ENCODE measurements at places on chromosomes 7 and 10.

DNA sequence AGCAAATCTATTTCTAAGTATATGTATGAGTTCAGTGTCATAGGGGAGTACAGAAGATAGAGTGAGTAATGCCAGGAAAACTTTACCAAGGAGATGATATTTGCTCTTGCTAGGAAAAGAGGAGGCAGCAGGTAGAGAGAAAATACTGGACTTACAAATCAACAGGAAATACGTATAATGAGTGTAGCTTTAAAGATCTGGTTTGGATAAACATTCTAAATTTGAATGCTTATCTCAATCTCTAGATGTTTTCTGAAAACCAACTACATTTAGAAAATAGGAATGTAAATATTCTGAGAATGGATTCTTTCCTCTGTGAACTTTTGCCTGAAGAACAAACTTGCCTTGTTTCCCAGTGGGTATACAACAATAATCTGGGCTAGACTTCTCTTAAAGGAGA is 46.9 kb upstream of the GNAI1 start:
- DNase-seq, result peak; percentile 24

- no peak for DNase-seq
These were observed 115.6 kb downstream of the LHFPL3 start for GRCh38 chr7:104444017-104444416.

DNA sequence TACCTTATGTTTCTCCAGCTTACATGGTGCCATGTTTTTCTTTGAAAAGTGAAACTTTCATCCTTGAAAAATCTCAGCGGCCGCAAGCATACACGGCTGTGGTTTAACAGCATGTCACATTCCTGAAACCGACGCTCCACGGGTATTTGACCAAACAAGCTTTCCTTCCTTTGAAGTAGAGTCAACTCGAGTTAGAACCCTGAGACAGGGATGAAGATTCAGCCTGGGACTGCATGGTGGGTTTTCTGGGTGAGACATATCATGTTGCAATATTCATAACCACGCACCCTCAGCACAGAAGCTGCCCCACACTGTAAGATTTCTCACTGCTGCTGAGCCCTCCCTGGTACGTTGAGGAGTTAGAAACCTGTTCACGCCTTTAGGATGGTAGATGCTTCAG is 8.1 kb downstream of the CYP26A1 start:
- no peak for DNase-seq

GRCh38 chr7:1425292-1426136 is 33.8 kb downstream of the MICALL2 start:
- no peak for DNase-seq

- DNase-seq, result peak; percentile 100
These were observed at the start of gene CACUL1 for GRCh38 chr10:118754556-118755423. TSS of gene CACUL1 (minus strand) at chr10:118754970. CDS start at chr10:118754762, 208 bp downstream.

DNA sequence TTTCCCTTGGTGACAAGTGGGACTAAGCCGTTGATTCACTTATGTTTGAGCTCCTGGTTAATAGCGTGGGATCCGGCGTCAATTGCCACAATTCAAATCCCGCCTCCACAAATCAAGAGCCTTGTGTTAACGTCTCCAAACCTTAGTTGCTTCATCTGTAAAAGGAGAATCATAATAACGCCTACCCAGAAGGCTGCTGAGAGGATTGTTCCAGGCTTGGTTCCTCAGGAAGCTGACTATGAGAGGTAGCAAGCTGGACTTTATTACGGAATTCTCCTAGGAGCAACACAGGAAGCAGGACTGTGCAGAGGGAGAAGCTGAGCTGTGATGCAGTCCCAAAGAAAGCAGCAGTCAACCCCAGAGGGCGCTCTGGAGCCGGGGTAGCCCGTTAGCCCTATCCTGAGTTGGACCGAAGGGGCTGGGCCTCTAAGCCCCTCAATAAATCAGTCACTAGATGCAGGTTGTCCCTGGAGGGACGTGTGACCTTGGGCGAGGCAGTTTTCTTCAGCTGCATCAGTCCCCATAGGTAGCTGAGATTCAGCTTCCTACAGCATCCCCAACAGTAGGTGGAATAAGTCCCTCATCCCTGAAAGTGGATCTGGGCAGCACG is 6.9 kb upstream of the BAG3 start:
- DNase-seq, result no peak

DNA sequence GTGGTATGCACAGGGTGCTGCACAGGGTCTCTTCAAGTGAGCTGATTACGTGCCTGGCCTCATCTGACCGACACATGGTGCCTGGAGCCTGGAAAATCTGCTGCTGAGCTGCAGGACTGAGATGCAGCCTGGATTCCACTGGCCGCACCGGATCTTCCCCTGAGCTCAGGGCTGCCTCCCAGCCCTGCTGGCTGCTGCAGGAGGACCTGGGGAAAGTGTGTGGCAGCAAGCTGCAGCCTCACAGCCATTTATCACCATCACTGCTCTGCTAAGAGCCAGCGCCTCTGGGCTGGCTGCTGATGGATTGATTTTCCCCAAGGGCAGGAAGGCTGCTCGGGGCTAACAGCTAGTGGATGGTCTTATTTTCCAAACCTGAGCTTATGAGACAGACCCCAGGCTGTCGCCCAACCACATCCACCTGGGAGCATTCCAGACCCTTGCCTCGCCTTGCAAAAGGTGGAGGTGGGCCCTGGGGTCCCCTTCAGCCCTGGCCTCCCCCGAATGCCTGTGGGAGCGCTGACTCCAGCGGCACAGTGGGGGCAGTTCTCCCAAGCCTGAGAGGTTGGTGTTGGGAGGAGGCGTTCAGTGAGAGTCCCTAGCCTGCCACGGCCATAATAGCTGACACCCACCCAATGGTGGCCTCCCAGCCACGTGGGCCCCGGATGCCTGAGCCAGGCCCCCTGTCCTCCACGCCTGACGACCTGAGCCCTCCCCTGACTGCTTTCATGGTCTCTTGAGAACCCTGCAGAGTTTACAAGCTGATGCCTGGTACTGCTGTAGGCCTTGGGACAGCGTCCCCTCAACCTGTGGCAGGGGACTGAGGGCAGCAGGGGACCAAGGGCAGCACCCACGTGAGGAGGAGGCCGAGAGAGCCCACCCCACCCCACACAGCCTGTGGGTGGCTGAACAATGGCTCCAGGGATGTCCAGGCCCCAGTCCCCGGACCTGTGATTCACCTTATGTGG is 38.2 kb downstream of the STK32C start:
- no peak for DNase-seq

DNA sequence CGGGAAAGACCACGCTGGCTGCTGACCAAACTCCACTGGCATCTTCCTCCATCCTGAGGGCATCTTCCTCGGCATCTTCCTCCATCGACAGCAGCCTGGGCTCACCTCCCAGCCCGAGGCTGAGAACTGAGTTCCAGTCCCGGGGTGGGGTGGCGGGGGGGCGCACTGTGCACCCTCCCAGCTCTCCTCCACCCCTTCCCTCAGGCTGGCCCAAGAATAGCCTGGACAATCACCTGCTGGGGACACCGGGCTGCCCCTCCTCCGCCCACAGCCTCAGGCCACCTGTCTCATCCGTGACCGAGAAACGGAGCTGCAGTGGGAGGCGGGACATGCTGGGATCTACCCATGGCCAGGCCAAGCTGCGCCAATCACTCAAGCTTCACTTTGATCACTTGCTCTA is 37.2 kb downstream of the DIP2C start:
- DNase-seq, result no peak

DNA sequence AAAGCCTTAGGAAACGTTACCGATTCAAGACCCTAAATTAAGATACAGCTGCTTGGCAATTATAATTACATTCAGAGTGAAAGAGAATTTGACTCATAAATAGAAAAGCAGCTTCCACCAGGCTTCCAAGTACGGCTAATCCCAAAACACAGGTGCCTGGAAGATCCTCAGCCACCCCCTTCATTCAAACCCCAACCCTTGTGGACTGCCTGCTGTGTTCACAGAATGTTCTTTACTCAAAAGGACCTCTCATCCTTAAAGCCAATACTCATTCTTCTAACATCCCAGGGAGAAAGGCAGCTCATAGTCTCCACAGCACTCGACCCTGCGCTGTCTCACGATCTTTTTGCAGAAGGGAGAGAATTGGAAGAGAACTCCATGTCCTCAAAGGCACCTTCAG is 32.9 kb downstream of the RNF32 start:
- DNase-seq, result no peak

GRCh38 chr10:55551603-55552002 is 750.6 kb upstream of the PCDH15 start:
- no peak for DNase-seq

DNA sequence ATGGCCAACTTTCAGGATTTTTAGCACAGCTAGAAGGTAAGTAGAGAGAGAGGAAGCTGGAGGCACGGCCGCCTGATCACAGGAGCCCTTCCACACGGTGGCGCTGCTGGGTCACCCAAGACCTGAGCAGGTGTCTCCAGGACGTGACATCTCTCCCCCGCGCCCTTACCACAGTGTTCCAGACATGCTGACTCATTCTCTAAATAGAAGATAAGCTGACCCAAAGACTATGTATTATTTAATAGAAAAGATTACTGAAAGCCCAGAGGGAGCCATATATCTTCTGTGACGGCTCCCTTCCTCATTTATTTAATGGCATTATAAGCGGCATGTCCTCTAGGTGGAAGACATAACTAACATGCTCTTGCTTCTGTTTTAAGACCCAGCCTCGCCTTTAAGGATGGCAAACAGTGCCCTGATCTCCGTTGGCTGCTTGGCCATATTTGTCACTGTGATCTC is 26.0 kb upstream of the MALSU1 start:
- peak; percentile 80 for DNase-seq

DNA sequence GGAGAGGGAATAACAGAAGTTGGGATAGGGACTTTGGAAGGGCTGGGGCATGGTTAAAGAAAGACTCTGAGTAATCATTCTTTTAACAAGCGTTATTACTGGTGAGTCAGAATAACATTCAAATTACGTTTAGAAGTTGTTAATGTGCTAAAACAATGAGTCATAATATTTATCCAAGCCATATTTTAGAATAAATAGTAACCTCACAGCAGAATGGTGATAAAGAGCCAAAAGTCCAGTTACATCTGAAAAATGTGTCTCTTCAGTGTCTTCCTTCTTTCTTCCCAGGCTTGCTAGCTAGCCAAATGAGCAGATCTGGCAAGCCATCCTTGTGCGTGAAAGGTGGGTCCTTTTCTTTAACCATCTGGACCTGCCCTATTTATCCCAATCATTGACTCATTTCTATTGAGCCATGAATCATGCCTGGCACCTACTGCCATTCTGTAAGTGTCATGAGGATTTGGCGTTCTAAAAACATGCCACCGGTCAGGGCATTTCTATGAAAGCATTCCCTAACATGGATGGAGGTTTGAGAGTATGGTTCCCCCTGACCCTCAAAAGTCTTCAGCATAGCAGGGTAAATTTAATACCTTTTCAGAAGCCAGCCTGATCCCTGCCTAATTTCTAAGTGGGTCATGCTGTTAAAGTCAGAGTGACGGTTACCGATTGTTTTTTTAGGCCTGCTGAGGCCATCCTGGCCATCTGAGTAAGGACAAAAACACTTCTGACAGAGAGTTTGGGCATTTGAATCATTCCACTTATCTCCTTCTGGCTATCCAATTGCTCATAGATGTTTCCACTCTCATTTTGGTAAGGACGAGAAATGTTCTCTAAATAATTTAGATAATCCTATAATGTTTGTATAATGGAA is 26.9 kb downstream of the MYPN start:
- peak; percentile 93 for DNase-seq

- peak; percentile 22 for DNase-seq
These were observed 24.2 kb downstream of the ADIRF start for GRCh38 chr10:86992456-86992855.

- no peak for DNase-seq
These were observed 45.7 kb upstream of the UBE2H start for GRCh38 chr7:129998446-129998845.

DNA sequence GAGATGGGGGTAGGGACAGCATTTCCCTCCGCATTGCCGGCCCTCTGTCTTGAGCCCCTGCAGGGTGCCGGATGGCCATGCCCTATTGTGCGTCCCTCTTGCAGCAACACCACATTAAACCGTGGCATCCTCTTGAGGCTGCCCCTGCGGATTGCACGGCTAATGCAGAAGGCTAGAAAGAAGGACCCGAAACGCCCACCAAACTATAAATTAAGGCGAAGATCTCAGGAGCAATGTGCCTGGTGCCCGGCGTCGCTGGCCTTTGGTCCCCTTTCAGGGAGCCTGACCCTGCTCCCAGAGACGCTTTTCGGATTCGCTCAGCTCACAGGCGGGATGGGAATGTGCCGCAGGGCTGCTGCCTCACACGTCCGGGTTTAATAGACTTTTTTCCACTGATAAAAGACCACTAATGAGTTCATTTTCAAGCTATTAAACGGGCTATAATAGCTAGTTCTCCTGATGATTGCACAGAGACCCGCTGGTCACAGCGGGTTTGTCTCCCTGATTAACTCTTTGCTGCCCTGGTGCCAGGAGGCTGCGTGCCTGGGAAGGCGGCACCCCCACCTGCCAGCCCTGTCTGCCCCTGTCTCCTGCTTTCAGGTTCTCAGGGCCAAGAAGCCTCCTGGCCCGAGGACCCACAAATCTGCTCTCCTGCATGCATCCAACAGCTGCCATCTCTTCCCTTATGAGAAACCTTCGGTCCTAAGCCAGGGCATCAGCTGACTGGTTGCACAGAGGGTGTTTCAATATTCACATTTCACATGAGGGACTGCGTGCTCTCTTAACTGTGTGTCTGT is 128.3 kb downstream of the ADARB2 start:
- DNase-seq, result no peak

DNA sequence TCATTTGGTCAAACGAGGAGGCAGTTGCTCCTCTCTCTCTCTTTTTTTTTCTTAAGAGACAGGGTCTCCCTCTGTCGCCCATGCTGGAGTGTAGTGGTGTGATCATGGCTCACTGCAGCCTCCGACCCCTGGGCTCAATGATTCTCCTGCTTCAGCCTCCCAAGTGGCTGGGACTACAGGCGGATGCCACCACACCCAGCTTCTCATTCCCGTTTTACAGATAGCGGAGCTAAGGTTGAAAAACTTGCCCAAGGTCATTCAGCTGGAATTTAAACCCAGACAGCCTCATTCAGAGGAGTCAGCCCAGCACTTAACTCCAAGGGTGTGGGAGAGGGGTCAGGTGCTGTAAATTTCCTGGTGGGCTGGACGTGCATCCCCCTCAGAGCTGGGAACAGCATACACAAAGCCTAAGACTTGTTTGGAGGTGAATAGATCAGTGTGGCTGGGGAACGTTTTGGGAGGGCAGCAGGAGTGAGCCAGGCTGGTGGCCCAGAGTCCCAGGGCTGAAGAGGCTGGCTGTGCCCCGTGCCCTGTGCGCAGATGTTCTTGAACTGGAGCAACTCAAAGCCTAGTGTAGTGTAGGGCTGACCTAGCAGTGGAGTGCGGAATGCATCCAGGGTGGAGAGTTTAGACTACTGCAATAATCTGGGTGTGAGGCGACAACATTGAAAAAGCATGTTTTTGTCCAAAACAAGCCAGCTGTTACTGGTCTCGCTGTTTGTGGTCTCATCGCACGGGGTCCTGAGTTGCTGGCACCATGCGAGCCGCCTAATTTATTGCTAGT is 2.3 kb downstream of the HTRA1 start:
- no peak for DNase-seq

- no peak for DNase-seq
These were observed 23.9 kb upstream of the HDAC9 start for GRCh38 chr7:18471476-18472160.

- DNase-seq, result no peak
These were observed 73.3 kb upstream of the HABP2 start for GRCh38 chr10:113479346-113480080.
